ENCODE measurements at places on chromosomes 5 and 9.

DNA sequence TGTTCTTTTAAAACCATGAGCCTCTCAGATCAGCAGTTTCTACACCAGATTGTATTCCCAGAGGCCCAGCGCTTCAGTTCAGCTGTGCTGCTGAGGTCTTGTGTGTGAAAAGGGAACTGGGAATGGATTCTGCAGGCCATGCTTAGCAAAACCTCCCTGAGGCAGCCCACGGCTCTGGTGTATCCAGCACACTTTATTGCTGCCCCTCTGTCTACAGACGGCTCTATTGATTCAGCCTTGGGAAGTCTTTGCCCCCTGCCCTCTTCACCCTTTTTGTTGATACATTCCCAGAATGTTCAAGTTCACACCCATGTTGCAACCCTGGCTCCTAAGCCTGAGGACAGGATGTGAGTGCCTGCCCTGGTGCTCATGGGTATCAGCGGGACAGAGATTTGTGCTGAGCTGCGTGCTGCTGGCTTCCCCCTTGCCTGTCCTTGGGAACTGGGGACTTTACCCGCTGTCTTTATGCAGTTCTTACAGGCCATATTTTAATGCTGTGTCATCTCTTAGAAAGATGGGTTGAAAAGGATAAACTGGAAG lies 37.3 kb downstream of the ARHGAP26 start:
- no peak for DNase-seq

DNA sequence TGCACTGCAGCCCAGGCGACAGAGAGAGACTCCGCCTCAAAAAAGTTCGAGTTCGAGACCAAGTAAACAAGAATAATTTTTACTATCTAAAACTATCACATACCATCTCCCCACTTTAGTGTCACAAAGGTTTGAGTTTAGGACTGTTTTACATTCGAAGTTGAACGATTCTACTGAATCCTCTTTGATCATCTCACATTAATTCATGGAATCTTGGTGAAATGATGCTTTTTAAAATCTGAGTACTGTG lies 715 bp upstream of the RPS6 start:
- DNase-seq: no peak

DNA sequence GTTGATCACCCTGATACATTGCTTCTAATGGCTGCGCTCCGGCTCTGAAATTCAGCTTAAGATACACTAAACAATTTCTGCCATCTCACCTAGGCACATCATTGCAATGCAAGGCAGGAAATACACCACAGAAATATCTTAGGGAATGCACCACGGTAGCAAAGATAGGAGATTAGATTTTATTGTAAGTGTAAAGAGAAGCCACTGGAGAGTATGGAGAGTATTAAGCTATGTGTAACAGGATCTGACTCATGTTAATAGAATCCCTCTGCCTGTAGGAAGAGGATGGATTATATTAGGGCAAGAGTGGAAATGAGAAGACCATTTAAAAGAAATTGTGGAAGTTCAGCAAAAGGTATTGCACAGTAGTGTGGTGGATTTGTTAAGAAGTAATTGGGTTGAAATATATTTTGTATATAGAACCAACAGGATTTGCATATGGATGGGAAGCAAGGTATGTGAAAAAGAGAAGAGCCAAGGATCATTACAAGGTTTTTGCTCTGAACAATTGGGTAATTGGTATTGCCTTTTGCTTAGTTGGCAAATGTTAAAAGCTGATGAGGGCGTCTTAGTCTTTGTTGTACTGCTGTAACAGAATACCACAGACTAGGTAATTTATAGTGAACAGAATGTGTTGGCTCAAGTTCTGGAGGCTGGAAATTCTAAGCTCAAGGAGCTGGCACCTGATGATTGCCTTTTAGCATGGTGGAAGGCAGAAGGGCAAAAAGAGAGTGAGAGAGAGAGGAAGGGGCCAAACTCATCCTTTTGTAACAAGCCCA lies 636.1 kb downstream of the PSAT1 start:
- DNase-seq: no peak

- DNase-seq: no peak
Measured at GRCh38 chr9:127714020-127714750, 1.3 kb downstream of the PTRH1 start.

GRCh38 chr5:117425163-117425562 lies 850.5 kb upstream of the SEMA6A start:
- no peak for DNase-seq

DNA sequence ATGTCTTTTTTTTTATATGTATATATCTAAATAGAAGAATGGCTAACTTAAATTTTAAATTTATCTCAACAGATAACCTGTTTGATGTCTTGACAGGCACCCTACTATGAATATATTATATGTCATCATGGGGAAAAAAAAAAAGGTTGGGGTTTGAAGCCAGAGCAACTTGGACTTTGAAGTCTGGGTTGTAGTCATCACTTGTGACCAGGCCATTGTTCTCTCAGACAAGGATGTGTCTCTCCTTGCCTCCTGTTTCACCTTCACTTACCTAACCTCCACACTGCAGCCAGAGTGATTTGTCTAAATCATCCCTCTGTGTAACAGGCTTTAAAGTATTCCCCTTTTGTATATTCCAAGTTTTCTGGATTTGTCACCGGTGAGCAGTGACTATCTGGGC lies 56.7 kb upstream of the TNFSF8 start:
- DNase-seq: no peak

- DNase-seq: no peak
Measured at GRCh38 chr5:123708074-123708806, 196.3 kb downstream of the CSNK1G3 start.

DNA sequence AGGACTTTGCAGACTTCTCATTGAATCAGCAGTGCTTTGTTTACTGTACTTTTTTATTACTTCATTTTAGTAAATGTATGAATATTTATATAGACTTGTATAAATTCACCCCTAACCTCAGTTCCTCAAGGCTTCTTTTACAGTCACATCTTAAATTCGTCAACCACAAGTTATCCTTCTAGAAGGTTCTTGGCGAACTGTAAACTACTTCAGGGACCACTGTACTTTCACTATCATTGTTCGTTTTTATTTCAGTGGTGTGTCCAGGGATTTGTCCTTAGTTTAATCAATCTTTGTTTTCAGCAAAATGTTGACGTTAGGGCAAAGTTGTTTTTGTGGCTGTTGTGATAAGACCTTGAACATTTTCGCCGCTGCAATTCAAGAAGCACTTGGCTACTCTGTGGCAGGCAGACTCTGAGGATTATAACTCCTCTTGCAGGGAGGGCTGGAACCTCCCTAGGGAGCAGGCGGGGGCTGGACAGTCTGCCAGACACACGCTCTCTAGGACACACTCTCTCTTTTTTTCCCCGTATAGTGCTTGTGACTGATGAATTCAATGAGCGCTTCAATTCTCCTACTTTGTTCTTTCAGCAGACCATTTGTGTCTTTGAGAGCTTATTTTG lies 252.8 kb downstream of the FBXL7 start:
- no peak for DNase-seq

GRCh38 chr9:93964685-93965084 lies 9.5 kb upstream of the BARX1 start:
- no peak for DNase-seq

DNA sequence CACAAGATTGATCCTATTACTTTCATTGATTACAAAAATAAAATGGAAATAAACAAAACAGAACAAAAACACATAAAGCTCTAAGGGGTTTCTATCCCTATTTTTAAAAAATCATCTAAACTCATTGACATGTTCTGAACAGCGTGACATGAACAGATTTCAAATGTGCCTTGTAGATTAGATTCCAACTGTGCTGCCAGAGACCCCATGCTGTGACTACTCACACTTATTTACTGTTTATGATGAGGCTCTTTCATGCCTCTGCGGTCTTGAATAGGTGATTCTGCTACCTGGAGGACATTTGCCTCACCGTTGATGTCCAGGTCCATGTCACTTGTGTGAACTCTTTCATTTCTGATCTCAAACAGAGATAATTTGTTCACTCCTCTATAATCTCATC lies 990.2 kb downstream of the CDH12 start:
- no peak for DNase-seq

DNA sequence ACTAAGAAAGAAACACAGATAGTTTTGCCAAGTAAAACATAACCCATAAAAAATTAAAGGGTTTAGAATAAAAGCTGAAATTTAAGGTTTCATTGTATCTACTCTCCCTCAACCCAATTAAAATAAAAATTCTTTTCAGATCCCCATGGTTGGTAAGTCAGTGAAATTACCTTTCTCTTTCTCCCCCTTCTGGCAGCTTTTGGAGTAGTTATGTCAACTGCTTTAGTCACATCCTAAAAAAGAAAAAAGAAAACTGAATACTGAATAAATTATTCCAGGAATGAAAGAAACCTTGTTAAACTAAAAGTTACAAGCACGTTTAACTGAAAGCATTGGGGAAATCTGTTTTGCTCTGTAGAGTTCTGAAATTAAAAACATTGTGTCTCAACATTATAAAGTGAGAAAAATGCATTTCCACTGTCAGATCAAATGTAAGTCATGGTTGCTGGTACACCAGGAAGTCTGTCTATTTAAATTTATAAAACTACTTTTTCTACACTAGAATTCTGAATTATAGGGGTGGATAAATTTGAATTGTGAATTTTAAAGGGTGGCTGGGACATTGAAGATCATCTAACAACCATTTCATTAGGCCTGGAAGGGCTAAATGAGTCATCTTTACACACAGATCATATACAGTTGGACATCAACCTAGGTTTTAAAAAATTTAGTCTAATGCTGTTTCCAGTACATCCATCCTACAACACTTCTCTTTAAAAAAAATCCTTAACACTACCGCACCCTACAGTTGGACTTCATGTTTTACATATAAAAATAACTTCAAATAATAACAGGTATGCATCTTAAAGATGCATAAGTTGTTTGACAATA lies 24.7 kb downstream of the PSIP1 start:
- DNase-seq: no peak

DNA sequence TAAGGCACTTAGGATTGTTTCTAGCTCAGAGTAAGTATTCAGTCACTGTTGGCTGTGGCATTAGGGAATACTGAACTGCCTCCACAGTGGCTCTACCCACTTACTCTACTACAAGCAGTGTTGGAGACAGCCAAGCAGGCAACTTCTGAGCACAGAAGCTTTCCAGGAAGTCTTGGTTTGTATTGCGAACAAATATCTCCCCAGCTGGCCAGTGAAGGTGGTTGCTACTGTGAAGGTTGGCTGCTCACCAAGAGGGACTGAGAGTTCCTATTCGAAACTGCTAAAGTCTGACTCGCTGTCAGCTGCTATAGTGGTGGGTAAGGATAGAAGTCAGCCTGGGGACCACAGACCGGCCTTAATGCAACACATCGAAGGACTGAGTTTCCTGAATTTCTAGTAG lies 319.1 kb downstream of the KIF4B start:
- no peak for DNase-seq

DNA sequence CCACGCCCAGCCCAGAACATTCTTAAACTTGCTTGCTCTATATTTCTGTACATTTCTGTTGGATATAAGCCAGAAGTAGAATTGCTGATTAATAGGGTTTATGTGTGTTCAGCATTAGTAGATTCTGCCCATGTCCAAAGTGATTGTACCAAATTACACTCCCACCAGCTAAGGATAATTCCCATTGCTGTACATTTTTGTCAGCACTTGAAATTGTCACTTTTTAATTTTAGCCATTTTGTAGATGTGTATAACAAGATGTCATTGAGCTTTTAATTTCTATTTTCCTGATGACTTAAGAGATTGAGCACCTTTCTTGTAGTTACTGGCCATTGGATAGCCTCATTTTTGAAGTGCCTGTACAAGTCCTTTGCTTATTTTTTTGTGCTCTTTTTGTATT lies 46.4 kb downstream of the AQP7 start:
- no peak for DNase-seq

- DNase-seq: no peak
Measured at GRCh38 chr9:121676926-121677325, 25.5 kb downstream of the DAB2IP start.

DNA sequence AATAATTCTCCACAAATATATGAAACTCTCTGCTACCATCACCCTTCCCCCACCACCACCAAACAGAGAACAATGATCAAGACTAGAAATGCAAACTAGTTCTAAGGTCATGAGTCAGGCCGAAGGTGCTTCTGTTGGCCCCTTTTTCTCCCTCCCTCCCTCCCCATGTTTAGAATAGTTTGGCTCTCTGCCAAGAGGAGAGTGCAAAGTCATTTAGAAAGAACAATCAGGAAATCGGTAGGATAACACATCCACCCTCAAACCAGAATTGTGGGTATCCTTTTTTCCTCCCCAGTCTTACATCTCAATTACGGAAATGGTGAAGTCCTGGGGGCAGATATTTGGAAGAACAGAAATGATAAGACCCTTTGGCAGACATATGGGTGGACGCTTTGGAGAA lies 170.1 kb downstream of the SLF1 start:
- DNase-seq: no peak

All from NCI-H2029 (cell line).